Naive thymus-derived CD8-positive, alpha-beta T cell (primary cell): ENCODE measurements at places on chromosomes 1 and 21.
A peak's percentile ranks its signal among the peaks of the same experiment; 100 is the strongest.

- no peak for DNase-seq
These were observed 25.9 kb upstream of the OVAAL start for GRCh38 chr1:180532854-180533253.

- no peak for DNase-seq
These were observed 140.6 kb downstream of the RUNX1 start for GRCh38 chr21:34908419-34909055.

GRCh38 chr1:166270476-166271150, 103.8 kb upstream of the FAM78B start:
- no peak for DNase-seq

DNA sequence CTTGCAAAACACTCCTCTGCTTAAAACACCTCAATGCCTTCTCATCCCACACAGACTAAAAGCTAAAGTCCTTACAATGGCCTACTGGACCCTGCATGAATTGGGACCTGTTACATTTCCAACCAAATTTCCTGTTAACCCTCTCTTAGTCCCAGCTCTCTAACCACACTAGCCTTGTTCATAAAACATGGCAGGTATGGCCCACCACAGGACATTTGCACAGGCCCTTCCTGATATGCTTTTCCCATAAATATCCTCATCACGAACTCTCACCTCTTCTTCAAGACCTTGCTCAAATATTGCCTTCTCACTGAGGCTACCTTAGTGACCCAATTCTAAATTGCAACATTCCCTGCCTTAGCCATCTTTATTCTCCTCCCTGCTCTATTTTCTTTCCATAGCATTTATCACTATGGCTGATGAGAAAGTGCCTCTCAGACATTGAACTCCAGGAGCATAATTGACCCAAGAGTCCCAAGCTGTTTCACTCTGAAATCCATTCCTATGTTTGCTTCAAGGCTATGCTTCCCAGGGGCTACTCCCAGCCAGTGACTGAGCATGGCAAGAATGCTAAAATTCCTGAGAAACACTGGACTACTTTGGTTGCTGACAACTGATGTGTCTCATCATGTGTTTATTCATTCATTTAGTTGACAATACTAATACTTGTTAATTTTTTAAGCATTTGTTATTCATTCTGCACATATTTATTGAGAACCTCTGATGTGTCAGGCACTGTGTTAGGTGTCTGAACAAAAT, 2.7 kb upstream of the PALMD start:
- no peak for DNase-seq

DNA sequence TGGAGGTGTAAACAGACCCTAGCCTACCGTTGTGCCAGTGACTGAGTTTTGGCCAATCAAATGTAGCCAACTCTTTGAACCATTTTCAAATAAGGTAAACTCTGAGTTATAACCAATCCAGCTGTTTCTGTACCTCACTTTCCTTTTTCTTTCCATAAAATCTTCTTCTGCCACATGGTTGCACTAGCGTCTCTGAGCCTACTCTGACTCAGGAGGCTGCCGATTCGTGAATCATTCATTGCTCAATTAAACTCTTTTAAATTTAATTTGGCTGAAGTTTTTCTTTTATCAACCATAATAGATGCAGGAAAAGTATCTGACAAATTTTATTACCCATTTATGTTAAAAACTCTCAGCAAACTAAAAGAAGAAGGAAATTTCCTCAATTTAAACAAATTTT, 111.5 kb upstream of the LYPLAL1 start:
- DNase-seq: no peak

GRCh38 chr21:44996983-44997936, 57.4 kb downstream of the SLX9 start:
- peak; percentile 47 for DNase-seq

GRCh38 chr1:27044613-27045151, 32.0 kb upstream of the TENT5B start:
- DNase-seq: peak; percentile 71

DNA sequence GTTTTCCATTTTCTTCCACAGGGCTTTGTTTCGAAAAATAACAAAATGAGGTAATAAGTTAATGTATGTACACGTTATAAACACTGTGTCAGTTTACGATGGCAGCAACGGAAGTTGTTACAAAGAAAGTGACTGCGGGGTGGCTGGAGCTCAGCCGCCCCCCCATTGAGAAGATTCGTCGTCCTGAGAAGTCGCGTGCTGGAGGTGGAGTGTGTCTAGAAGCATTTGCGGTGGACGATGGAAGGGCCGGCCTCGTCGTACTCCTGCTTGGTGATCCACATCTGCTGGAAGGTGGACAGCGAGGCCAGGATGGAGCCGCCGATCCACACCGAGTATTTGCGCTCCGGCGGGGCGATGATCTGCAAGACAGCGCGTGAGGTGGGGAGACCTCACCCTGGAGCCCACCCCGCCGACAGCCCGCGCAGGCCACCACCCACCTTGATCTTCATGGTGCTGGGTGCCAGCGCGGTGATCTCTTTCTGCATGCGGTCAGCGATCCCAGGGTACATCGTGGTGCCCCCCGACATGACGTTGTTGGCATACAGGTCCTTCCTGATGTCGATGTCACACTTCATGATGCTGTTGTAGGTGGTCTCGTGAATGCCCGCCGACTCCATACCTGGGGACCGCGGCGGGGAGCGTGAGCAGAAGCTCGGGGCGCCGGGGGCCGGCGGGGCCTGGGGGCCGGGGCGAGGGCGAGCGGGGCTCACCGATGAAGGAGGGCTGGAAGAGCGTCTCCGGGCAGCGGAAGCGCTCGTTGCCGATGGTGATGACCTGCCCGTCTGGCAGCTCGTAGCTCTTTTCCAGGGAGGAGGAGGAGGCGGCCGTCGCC, 2.4 kb downstream of the ACTA1 start:
- DNase-seq: peak; percentile 21

- no peak for DNase-seq
These were observed 5.7 kb downstream of the TMEM50A start for GRCh38 chr1:25343872-25344271.

- no peak for DNase-seq
These were observed 6.9 kb upstream of the DNAH14 start for GRCh38 chr1:224922404-224923164.

- DNase-seq: no peak
These were observed 297.4 kb downstream of the TM2D1 start for GRCh38 chr1:61427510-61427909.

- DNase-seq: no peak
These were observed 73.6 kb downstream of the ZNF281 start for GRCh38 chr1:200336101-200336845.

DNA sequence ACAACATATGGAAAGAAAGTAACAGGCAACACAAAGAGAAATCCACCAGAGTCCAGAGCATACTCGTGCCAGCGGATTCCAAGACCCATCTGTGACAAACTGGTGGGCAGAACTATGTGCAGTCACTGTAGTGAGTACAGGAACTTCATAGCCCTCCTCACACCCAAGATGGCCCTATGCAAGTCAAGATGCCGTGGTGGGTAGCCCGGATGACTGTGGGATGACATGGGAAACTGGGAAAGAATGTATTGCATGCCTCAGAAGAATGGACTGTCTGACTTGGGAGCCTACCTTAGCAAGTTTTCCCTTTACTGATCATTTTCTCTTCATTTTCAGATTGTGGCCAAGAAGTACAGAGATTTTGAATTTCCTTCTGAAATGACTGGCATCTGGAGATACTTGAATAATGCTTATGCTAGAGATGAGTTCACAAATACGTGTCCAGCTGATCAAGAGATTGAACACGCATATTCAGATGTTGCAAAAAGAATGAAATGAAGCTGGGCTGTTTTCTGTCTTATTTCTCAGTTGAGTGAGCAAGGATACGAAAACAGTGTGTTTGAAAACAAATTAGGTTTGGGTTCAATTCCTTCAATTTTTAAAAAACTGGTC, 47.3 kb downstream of the CLIC6 start:
- no peak for DNase-seq

DNA sequence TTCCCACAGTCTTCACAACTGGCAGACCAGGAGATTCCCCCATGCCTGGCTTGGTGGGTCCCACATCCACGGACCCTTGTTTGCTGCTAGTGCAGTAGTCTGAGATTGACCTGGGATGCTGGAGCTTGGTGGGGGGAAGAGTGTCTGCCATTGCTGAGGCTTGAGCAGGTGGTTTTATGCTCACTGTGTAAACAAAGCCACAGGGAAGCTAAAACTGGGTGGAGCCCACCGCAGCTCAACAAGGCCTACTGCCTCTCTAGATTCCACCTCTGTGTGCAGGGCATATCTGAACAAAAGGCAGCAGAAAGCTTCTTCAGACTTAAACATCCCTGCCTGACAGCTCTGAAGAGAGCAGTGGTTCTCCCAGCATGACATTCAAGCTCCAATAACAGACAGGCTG, 177.3 kb upstream of the ETV3 start:
- DNase-seq: no peak

GRCh38 chr1:241716915-241717656, 65.0 kb downstream of the WDR64 start:
- DNase-seq: peak; percentile 72

- no peak for DNase-seq
These were observed 31.6 kb upstream of the C1orf146 start for GRCh38 chr1:92186081-92186480.

GRCh38 chr1:74811436-74812179, 78.7 kb downstream of the TYW3 start:
- DNase-seq: no peak
